ENCODE measurements at places on chromosomes 12 and 14. TPM values are rescaled to one million over a fixed set of nuclear protein-coding genes. Genes with fewer than 3 reads are reported as not detected.

DNA sequence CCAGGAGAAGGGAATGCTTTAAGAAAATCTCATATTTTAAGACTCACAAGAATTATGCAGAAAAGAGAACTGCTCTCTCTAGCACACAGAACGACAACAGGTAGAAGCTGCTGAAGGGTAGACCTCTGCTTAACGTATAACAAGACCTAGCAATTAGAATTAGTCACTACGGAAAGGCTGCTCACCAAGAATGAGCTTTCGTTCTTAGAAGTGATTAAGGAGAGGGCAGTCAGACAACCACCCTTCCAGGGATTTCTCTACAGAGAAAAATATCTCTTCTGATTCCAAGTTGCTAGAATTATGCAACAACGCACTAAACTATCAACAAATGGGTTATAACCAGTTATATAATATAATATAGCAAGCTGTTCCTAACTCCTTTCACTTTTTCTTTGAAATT is 18.6 kb downstream of the LRIG3 start:
- no peak for DNase-seq

- DNase-seq: no peak
Measured at GRCh38 chr14:88208858-88209257, 114.2 kb downstream of the KCNK10 start.

- no peak for DNase-seq
Measured at GRCh38 chr14:105549481-105549880, 23.1 kb downstream of the TMEM121 start.

GRCh38 chr12:111102102-111102739 is 181.8 kb upstream of the MYL2 start:
- no peak for DNase-seq

- DNase-seq: peak; percentile 16
Measured at GRCh38 chr12:54725233-54725843, 77.2 kb upstream of the DCD start.

DNA sequence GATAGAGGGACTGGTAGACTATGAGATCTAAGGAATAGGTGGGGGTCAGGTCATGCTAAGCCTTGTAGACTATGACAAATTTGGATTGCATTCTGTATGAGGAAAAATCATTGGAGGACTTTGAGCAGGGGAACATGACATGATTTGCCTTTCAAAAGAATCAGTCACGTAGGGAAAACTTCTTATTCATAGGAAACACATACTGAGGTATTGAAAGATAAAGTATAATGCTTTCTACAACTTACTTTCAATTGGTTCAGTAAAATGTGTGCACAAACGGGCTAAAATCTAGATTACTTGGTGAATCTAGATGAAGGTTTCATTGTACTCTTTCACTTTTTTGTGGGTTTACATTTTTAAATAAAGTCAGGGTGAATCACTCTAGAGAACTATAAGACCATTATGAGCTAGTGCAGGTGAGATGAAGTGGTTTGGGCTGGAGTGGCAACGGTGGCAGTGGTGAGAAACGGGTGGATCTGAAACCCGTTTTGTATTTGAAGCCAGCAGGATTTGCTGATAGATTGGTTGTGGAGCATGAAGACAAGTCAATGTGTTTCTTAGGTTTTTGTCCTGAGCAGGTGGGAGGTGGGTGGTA is 6.7 kb downstream of the BBS10 start:
- DNase-seq: peak; percentile 11

DNA sequence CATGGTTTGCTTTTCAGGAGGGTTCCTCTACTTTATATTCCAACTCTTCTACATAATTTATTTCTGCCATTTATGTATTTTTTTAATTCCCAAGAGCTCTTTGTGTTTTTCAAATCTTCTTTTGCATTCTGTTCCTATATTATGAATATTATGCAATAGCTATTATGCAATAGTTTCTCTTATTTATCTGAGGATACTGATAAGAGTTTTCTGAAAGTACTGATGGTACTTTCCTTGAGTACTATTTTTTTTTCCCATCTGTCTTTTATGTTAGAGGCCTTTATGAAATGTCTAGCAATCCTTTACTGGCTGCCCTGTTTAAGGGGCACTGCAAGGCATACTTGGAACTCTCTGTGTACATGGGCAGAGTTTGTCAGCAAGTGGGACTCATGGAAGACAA is 93.4 kb downstream of the SLC41A2 start:
- DNase-seq: no peak

GRCh38 chr14:26835979-26836570 is 238.2 kb upstream of the NOVA1 start:
- no peak for DNase-seq

DNA sequence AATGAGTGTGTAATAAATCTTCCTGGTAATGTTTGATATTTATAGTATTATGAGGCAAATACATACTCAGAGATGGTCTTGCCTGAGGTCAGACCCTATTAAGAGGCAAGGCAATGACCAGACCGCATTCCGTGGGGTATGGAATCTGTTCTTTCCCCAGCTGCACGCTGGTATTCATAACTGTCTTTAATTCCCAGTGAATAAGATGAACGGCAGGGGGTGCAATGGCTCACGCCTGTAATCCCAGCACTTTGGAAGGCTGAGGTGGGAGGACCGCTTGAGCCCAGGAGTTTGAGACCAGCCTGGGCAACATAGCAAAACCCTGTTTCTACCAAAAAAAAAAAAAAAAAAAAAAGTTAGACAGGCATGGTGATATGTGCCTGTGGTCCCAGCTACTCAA is 44.6 kb downstream of the ERO1A start:
- no peak for DNase-seq

DNA sequence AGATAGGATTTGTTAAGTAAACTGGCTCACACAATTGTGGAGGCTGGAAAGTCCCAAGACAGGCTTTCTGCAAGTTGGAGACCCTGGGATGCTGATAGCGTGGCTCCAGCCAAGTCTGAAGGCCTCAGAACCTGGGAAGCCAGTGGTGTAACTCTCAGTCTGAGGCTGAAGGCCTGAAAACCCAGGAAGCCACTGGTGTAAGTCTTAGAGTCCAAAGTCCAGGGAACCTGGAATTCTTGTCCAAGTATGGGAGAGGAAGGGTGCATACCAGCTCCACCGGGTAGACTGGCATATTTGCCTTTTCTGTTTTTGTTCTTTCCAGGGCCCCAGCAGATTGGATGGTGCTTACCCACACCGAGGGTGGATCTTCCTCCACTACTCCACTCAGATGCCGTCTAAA is 18.1 kb downstream of the GMFB start:
- no peak for DNase-seq

- DNase-seq: no peak
Measured at GRCh38 chr12:63150713-63151622, at the start of gene AVPR1A. AVPR1A (minus strand) TSS chr12:63151201; CDS start chr12:63150836, 365 bp downstream.

DNA sequence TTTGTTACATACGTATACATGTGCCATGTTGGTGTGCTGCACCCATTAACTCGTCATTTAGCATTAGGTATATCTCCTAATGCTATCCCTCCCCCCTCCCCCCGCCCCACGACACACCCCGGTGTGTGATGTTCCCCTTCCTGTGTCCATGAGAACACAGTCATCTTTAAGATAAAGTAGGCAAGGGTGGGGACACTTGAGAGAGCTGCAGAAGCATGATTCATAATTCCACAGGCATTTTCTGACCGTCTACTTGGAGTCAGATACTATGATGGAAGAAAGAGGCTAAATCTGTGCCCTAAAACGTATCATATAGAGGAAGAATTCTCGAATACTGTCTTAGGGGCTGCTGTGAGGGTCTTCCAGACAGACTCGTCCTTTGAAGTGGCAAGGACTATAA is 145.9 kb upstream of the VASH1 start:
- no peak for DNase-seq

GRCh38 chr14:50846226-50846880 is 15.4 kb upstream of the NIN start:
- peak; percentile 61 for DNase-seq

- DNase-seq: no peak
Measured at GRCh38 chr12:8446642-8447547, 8.9 kb upstream of the CLEC6A start.

DNA sequence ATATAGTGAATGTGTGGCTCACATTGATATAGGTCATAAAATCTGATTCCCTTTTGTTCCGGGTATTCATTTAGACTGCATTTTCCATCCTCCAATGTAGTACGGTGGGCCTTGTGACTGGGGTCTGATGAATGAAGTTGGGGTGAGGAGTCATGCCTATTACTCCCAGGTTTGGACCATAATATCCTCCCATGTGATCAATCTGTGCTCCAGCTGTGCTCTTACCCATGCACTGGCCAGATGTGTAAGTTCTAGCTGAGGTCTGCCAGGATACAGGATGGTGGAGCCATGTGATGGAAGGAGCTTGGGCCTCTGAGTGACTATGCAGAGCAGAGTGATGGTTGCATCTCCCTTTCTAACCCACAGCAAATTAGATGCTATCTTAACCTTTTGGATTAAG is 1034.0 kb upstream of the TMEM132C start:
- DNase-seq: no peak

DNA sequence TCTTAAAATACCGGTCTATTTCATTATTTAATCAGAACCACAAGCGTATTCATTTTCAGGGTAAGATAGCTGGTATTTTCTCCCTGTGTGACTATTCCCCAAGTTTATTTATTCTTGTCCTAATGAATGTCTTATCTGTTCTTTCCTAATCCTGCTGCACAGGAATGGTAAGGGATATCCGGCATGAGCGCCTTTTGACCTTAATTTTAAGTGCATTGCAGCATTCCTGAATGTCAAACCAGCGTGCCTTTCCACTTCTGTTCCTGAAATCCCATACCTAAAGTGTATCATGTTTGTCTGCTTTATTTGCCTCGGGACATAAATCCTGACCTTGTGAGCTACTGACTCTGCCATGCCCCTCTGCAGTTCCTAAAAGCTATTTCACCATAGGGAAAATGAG is 1713.2 kb upstream of the FLRT2 start:
- DNase-seq: peak; percentile 37

- DNase-seq: peak; percentile 97
Measured at GRCh38 chr12:76031414-76032042, at the start of gene PHLDA1. PHLDA1 (minus strand) TSS chr12:76031776.

DNA sequence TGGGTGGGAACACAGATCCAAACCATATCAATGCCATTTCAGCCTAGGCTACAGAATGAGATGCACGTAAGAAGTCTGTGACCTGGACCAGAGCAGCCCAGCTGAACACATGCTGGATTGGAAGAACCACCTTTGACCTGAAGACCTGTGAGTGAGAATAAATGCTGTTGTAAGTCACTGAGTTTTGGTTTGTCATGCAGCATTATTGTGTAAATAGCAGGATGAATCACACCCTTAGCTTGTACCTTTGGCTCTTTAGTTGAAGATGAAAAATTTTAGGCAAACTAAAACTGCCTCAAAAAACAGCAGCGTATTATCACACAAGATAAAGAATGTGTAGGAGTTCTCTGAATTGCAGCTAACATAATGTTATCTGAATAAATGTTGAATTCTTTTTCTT is 199.4 kb upstream of the LRIG3 start:
- no peak for DNase-seq

DNA sequence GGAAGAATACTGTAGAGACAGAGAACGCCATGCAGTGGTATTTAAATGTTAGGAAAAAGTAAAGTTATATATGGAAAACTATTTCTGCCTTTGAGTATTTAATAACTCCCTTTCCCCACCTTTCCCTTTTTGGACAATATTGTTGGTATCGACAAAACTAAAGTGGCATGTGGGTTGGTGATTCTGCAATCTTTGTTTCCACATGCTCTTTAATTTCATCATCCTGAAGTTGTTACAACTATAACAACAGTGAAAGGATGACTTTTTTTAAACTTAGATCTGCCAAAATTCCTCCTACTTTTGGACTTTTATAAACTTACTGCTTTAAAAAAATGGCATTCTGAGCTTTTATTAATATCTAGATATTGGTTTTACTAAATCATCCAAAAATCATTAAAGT is 25.3 kb downstream of the TTC8 start:
- no peak for DNase-seq

- DNase-seq: no peak
Measured at GRCh38 chr14:51738754-51739153, 87.0 kb downstream of the FRMD6 start.

DNA sequence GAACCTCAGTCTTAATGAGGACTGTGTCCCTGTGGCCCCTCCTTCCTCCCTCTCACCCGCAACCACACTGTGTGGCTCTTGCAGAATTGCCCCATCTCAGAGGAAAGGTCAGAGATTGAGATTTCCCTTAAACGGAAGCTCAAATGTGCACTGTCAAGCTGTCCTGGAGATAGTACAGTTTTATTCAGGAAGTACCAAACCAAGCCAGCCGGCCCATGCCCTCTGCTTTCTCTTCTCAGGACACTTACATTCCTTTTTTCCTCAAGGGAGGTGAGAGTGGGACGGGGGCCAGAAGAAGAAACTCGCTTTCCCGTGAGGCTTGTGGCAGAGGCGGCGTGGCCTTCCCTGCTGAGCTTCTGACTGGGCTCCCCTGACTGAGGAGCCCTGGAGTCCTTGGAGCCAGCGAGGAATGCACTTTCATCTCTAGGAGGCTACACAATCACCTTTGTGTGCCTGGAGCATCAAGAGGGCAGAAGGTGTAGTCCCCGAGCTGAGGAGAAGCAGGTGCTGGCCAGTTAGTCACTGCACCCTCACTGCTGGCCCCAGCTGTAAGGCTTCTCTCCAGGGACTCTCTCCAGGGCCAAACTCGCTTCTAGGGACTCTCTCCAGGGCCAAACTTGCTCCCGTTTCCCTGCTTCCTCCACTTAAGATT is 24.1 kb upstream of the ATP2A2 start:
- DNase-seq: no peak

DNA sequence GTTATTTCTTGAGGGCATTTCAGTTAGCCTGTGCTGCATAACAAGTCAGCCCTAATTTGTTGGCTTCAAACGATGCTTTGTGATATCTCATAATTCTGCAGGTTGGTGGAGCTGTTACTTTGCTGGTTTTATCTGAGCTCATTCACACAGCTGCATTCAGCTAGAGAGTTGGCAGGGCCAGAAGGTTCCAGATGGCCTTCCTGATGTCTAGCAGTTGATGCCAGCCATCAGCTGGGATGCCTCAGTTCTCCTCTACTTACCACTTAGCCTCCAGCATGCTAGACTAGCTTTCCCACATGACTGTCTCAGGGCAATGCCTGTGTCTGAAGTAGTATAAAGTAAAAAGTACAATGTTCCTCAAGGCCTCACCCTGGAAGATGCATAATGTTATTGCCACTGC is 130.6 kb downstream of the SLC35F4 start:
- DNase-seq: no peak

Gene ITGB7
- total RNA-seq: 1.1 TPM

Gene SLCO1C1
- total RNA-seq: not detected

Gene NR1H4
- not detected for total RNA-seq

Gene PMEL
- total RNA-seq: 0.84 TPM

Gene PLEKHG7
- total RNA-seq: not detected

Gene ADAM21
- 1.6 TPM for total RNA-seq

Gene GPR162
- 1.8 TPM for total RNA-seq

Gene PALS1
- 19.5 TPM for total RNA-seq

Gene DAO
- not detected for total RNA-seq

Gene RNASE1
- total RNA-seq: 2.2 TPM

Gene VDR
- total RNA-seq: 22.9 TPM

Gene CMA1
- total RNA-seq: not detected
